ENCODE measurements at places on chromosomes 13 and 19. TPM values are rescaled to one million over a fixed set of nuclear protein-coding genes. Genes with fewer than 3 reads are reported as not detected.

BRME1 gene
- 1.6 TPM for total RNA-seq

GRCh38 chr19:49400029-49400428 lies 12.0 kb downstream of the KASH5 start:
- no peaks in the 10 kb centered on the region for H3K36me3 ChIP-seq
- no peak overlapping the region for H3K27ac ChIP-seq
- H3K27me3 ChIP-seq = no peaks in the 10 kb centered on the region

GRCh38 chr13:33169273-33169980 lies 116.1 kb downstream of the STARD13 start:
- no peak for DNase-seq
- H3K36me3 ChIP-seq = no peaks in the 10 kb centered on the region
- H3K4me3 ChIP-seq = no peak overlapping the region
- no peaks in the 10 kb centered on the region for H3K27me3 ChIP-seq

GRCh38 chr13:109468123-109468522 lies 318.3 kb downstream of the IRS2 start:
- no peak for DNase-seq
- H3K27me3 ChIP-seq = no peaks in the 10 kb centered on the region
- no peak overlapping the region for H3K4me3 ChIP-seq
- no peaks in the 10 kb centered on the region for H3K4me1 ChIP-seq
- H3K36me3 ChIP-seq = no peaks in the 10 kb centered on the region

GRCh38 chr19:55673465-55673864 lies 1.6 kb upstream of the EPN1 start:
- H3K36me3 ChIP-seq = peaks cover 15% of the 10 kb centered on the region
- H3K4me3 ChIP-seq = no peak overlapping the region
- H3K4me1 ChIP-seq = no peaks in the 10 kb centered on the region
- DNase-seq = no peak
- H3K27ac ChIP-seq = no peak overlapping the region
- no peaks in the 10 kb centered on the region for H3K27me3 ChIP-seq
